Activated gamma-delta T cell (primary cell): ENCODE measurements at places on chromosomes 3 and 15.

- DNase-seq = no peak
Measured at GRCh38 chr3:54159917-54160316, 37.6 kb downstream of the CACNA2D3 start.

- DNase-seq = peak; percentile 11
Measured at GRCh38 chr15:97961067-97961954, 808 bp downstream of the ARRDC4 start.

- no peak for DNase-seq
Measured at GRCh38 chr3:105315815-105316214, 50.9 kb upstream of the ALCAM start.

DNA sequence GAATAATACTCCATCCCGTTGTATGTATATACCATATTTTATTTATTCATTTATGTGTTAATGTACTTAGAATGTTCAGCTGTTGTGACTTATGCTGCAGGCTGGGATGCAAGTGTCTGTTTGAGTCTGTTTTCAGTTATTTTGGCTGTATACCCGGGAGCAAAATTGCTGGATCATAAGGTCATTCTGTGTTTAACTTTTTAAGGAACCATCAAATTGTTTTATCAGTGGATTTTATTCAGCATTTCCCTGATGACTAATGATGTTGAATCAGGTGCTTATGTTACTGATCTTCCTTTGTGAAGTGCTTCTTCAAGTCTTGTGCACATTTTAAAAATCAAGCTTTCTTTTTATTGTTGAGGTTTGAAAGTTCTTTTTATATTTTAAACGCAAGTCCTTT, 118.1 kb downstream of the SLC25A26 start:
- DNase-seq = no peak

DNA sequence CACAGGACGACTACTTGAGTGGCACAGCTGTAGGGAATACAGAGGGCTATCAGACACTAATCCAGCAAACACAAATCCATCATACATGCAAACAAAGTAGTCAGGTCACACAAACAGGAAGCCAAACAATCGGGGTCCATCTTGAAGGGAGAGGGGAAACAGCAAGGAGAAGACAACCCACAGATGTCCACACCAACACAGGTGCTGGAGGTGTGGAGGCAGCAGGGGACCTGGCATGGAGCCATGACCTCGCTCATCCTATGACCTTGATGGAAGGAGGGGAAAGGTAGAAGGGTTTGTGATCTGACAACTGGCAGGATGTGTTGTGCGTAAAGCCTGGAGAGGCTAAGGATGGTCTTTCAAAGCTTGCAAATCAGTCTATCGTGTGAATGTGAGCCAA, 39.9 kb upstream of the SKOR1 start:
- no peak for DNase-seq

DNA sequence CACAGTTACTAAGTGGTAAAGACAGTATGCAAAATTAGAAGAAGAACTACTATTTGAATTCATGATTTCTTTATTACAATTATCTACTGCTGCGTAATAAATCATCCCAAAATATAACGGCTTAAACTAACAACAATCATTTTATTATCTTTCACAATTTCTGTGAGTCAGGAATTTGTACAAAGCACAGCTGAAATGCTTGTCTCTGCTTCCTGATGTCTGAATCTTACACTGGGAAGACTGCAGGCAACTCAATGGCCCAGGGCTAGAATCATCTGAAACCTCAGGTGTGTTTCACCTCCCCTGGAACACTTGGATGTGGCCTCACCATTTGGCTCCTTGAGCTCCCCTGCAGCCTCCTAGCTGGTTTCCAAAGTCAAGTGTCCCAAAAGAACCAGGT, 145.1 kb downstream of the MAGI1 start:
- no peak for DNase-seq

DNA sequence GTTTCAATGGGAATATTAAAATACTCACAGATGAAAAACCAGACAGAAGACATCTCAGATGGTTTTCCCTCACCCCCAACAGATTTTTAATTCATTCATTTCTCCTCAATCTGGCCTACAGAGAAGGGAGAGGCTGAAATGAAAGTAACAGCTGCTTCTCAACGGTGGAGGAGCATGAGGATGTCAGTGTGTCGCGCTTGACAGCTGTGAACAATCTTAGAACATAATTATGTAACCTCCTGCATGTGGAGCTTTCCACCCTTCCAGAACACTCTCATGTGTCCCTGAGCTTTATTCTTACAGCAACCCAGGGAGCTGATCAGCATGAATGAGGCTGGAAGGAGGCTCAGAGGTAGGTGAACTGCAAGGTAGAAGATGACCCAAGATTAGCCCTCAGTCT, 52.7 kb downstream of the MB21D2 start:
- DNase-seq = no peak

- no peak for DNase-seq
Measured at GRCh38 chr3:188232656-188233055, 78.7 kb downstream of the LPP start.

- no peak for DNase-seq
Measured at GRCh38 chr15:78675206-78675605, 34.2 kb upstream of the CHRNB4 start.

DNA sequence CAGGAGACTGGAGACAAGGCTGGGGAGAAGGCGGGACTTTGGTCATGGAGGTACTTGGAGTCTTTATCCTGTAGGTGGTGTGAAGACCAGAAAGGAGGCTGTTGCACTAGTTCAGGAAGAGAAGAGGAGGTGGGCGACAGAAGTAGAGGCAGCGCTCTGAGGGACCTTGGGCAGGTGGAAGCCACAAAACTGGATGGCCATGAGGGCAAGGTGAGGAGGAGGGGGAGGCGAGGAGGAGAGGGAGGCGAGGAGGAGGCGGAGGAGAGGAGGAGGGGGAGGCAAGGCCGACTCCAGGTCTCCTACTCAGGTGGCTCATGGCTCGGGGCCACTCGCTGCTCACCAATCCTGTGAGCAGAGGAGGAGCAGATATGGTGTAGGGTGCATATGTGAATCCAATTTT, 125.6 kb downstream of the RPLP1 start:
- no peak for DNase-seq

DNA sequence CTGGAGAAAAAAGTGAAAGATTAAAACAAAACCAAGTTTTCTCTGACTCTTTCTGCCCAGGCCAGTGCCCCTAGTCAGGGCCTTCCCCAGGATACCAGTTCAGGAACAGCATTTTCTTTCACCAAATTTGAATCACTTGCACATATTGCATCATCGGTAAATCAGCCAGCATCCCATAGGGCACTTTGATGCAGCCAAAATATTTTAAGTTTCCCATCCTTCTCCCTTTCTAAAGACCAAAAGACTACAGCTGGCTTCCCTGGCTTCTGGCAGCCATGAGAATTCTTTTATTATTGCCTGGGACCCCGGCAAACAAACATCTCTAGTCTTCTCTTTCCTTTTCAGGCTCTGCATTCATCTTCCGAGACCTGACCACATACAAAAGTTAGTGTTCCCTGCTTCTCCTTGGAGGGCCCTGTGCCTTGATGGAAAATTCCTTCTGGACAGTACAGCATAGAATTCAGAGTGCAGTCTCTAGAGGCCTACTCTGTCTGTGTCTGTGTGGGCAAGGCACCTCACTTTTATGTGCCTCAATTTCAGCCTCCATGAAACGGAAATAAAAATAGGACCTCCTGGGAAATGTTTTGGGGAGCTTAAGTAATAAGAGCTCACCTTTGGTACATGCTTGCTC, 348.0 kb downstream of the VPS13C start:
- DNase-seq = no peak

DNA sequence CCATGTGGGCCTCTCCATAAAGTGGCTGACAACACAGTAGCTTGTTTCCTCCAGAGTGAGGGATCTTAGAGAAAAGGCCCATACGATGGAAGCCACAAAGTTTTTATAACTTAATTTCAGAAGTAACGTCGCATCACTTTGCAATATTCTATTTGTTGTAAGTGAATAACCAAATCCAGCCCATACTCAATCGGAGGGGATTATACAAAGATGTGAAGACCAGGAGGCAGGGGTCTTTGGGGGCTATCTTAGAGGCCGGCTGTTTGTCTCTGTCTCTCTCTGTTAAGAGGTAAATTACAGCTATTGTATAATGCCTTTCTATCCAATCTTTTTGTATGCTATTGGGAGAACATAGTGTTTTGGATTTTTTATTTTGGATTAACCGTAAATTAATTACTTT, 9.1 kb downstream of the ARIH1 start:
- DNase-seq = no peak

DNA sequence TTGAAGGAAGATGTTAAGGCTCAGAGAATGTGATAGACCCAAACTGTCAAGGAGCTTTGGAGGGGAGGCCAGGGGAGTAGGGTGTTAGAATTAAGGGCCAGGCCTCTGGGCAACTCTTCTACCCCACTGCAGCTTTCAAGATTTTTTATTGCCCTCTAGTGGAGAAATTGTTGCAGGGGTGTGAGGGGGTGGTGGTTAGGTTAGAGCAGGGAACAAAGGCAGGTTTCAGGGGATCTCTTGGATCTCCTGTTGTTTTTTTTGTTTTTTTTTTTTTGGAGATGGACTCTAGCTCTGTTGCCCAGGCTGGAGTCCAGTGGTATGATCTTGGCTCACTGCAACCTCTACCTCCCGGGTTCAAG, 1.4 kb upstream of the SEC13 start:
- DNase-seq = no peak

GRCh38 chr15:79682285-79682684, 214.5 kb downstream of the MTHFS start:
- DNase-seq = no peak

DNA sequence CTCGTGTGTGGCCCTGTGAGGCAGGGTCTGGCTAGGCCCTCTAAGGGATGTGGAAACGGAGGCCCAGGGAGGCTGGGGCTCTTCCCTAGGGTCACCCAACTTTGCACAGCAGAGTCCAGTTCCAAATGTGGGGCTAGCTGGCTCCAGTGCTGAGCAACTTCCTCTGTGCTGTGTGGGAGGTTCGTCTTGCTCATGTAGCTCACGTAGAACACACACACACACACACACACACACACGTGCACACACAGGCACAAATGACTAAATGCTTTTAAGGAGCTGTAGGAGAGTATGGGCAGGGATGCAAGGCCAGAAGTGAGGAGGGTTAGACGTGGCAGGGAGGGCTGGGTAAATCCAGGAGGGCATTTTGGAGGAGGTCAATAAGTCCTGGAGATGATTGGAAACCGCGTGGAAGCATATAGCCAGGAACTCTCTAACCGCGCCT, 213.8 kb downstream of the RPLP1 start:
- DNase-seq = no peak

GRCh38 chr15:31051496-31052080, 49.9 kb downstream of the TRPM1 start:
- DNase-seq = no peak

- no peak for DNase-seq
Measured at GRCh38 chr3:59821274-59821673, 771.4 kb upstream of the CFAP20DC start.

DNA sequence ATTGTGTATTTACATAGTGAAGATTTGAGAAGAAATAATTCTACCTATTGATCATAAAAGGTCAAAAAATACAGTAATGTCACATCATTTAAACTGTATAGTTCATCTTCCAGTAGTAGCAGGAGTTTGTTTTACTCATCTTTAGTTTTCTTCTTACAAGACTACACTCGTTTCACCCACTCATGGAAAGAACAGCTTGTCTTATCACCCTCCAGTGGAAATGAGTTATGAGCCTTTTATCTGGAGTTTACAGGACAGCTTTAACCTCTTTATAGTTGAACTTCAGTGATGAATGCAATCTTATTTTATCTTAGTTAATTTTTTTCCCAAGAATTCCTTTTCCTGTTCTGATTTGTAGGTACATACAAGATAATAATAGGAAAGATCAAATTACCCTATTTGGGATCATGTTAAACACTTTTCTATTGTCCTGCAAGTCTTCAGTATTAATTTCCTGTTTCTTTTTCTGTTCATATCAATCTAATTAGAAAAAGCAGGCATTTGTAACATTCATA, 36.8 kb downstream of the RBMS3 start:
- no peak for DNase-seq

DNA sequence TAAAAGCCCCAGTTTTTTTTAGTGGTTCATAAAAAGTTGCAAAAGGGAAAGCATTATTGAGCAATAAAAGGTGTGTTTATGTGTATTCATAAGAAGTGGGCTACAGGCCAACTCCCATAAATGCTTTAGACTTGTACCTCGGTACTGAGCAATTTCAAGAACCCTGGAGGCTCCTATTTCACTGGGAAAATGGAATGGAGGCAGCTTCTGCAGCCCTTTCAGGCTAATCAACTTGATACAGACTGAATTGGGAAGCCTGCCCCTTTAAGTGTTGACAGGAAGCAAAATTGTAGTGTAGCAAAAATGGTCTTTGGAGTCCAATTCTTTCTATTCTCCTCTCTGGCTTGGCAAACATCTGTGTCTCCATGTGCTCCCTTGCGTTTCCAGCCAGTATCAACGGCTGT, 118.8 kb downstream of the ECT2 start:
- no peak for DNase-seq

GRCh38 chr3:70952033-70952747, 631.3 kb downstream of the FOXP1 start:
- no peak for DNase-seq
